Activated CD4-positive, alpha-beta memory T cell treated with anti-CD3 and anti-CD28 coated beads, Interleukin-2, amount 10 ng/mL, durations not matched to agents 7 days and 5 days (primary cell): ENCODE measurements at places on chromosomes 6 and 20. TPM values are rescaled to one million over a fixed set of nuclear protein-coding genes. Genes with fewer than 3 reads are reported as not detected.
A peak's percentile ranks its signal among the peaks of the same experiment; 100 is the strongest.

DNA sequence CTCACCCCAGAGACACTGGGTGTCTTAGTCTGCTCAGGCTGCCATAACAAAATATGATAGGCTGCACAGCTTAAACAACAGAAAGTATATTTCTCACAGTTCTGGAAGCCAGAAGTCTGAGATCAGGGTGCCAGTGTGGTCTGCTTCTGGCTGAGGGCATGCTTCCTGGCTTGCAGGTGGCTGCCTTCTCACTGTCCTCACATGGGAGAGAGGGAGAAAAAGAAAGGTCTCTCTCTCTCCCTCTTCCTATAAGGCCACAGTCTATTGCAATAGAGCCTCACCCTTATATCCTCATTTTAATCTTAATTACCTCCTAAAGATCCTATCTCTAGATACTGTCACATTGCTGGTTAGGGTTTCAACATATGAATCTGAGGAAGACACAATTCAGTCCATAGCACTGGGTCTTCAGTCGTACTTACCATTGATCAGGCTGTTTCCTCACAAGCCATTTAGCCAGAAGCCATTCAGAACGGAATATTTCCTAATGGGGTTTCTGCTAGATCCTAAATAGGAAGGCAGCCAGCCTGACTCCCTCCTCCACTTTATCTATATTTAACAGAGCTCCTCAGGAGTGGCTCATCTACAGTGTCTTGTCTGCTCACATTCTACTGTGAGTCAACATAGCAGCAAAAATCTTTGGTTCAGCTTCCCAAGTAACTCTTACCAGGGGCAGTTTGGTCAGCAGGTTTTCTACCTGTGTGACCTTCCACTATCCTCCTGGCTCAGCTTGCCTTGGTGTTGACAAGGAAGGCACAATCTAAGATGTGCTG is 42.2 kb downstream of the CD164 start:
- no peaks in the 10 kb centered on the region for H3K36me3 ChIP-seq
- H3K4me3 ChIP-seq, result no peak overlapping the region
- H3K27me3 ChIP-seq, result no peaks in the 10 kb centered on the region
- no peaks in the 10 kb centered on the region for H3K4me1 ChIP-seq
- no peak for DNase-seq
- H3K27ac ChIP-seq, result no peak overlapping the region

GRCh38 chr6:99446076-99446475 is 21.0 kb upstream of the PNISR start:
- no peaks in the 10 kb centered on the region for H3K27me3 ChIP-seq
- H3K27ac ChIP-seq, result no peak overlapping the region
- no peaks in the 10 kb centered on the region for H3K4me1 ChIP-seq
- peaks cover 31% of the 10 kb centered on the region for H3K36me3 ChIP-seq
- DNase-seq, result no peak

- peaks cover 16% of the 10 kb centered on the region for H3K27me3 ChIP-seq
- no peak for DNase-seq
- H3K4me3 ChIP-seq, result no peak overlapping the region
Measured at GRCh38 chr6:148406579-148407371, 64.1 kb downstream of the SASH1 start.

- H3K4me1 ChIP-seq, result peaks cover 39% of the 10 kb centered on the region
- peaks cover 7% of the 10 kb centered on the region for H3K36me3 ChIP-seq
- H3K4me3 ChIP-seq, result peak overlapping the region; percentile 73
- no peak overlapping the region for H3K27ac ChIP-seq
- H3K27me3 ChIP-seq, result peaks cover 38% of the 10 kb centered on the region
Measured at GRCh38 chr20:4150070-4150441, 134.7 kb upstream of the RNF24 start.

GRCh38 chr6:169624785-169625184 is 77.0 kb downstream of the WDR27 start:
- no peak overlapping the region for H3K4me3 ChIP-seq
- no peaks in the 10 kb centered on the region for H3K36me3 ChIP-seq
- no peaks in the 10 kb centered on the region for H3K27me3 ChIP-seq
- DNase-seq, result no peak

- no peak overlapping the region for H3K27ac ChIP-seq
- no peak overlapping the region for H3K4me3 ChIP-seq
- DNase-seq, result no peak
- peaks cover 9% of the 10 kb centered on the region for H3K4me1 ChIP-seq
Measured at GRCh38 chr6:36721369-36722140, 23.9 kb downstream of the RAB44 start.

GRCh38 chr6:75504465-75505222 is 11.0 kb upstream of the FILIP1 start:
- H3K36me3 ChIP-seq, result no peaks in the 10 kb centered on the region
- no peak for DNase-seq
- no peaks in the 10 kb centered on the region for H3K4me1 ChIP-seq
- no peak overlapping the region for H3K27ac ChIP-seq

DNA sequence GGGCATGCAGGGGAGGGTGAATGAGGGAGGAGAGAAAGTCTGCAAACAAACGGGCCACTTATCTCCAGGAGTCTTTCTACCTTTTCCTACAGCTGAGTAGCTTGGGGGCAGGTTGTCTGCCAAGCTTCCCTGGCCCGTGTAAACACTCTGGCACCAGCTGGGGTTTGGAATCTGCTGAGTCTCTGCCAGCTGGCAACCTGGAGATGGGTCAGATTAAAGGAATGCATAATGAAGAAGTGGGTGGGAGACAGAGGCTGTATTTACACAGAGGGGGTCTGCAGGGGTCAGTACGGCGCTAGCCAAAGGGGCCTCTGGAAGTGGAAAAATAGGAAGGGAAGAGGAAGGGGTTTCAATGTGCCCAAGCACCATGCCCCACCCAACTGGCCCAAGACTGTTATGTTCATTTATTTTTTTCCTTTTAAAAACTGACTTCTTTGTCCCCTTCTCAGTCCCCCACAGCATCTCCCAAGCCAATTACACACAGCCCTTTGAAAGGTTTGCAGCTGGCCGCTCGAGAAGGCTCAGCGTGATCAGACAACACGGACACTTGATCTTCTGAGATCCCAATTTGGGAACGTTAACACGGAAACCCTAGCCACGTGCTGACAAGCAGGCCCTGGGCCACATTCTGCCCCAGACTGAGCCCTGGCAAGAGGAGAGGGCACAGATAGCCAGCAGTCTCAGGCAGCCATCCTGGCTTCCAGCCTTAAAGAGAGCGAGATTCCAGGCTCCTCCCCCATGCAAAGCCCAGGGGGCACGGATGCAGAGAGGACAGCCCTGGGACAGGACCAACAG is 25.2 kb downstream of the TRAM2 start:
- H3K4me3 ChIP-seq, result no peak overlapping the region
- H3K36me3 ChIP-seq, result no peaks in the 10 kb centered on the region
- no peaks in the 10 kb centered on the region for H3K4me1 ChIP-seq
- no peak overlapping the region for H3K27ac ChIP-seq

DNA sequence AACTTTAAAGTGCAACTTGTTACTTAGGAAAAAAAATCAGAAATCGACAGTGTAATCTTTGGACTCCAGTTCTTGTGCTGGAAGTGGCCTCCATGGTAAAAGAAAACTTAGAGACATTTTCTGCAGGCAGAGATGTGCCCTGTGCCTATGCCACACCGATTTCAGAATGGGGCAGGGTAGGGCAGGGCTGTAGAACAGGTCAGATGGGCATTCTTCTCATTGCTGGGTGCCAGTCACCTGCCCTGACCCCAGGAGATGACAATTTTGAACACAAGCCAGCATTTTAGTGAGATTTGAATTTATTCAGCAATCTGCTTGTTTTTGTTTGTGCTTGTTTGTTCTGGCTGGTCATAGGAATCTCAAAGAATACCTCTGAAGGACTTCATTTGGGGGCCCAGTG is 63.3 kb downstream of the SASH1 start:
- H3K4me1 ChIP-seq, result no peaks in the 10 kb centered on the region
- no peak overlapping the region for H3K27ac ChIP-seq
- DNase-seq, result no peak
- no peak overlapping the region for H3K4me3 ChIP-seq

GRCh38 chr6:6397842-6398241 is 77.4 kb upstream of the F13A1 start:
- no peak overlapping the region for H3K4me3 ChIP-seq
- no peaks in the 10 kb centered on the region for H3K36me3 ChIP-seq
- H3K4me1 ChIP-seq, result no peaks in the 10 kb centered on the region
- no peak overlapping the region for H3K27ac ChIP-seq
- peaks cover 1% of the 10 kb centered on the region for H3K27me3 ChIP-seq
- no peak for DNase-seq

DNA sequence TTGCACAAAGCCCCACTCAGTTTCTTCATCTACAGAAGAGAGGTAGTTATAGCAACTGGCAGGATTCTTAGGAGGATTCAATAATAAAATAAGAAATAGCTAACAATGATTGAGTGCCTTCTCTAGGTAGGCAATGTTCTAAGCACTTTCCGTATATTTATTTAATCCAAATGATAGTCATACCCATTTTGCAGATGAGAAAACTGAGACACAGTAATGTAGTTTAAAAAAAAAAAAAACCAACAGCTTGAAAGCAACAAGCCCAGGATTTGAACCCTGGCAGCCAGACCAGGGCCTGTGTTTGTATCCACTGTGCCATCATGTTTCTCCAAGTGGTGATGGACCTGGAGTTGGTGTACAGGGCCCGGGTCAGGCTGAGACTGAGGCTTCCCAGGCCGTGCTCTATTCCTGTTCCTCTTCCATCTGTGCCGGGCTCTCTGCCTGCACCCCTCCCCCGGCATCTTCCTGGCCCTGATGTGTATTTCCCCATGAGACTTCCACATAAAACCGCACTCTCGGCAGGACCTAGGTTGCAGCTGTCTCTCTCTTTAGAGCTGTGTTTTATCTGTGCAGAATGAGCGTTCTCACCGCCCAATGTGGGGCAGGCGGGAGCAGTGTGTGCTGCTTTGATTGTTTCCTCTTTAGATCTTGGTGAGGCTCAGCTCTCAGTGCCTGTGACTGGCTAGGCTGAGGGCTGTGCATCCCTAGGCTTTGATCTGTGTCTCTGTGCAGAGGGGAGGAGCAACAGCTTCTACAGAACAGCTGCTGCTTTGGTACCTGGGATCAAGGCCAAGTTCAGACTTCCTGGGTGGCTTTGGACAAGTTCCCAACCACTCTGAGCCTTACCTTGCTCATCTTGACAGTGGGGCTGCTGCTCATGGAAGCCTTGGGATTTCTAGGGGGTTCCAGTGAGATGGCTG is 49.5 kb downstream of the TOX2 start:
- no peaks in the 10 kb centered on the region for H3K36me3 ChIP-seq
- DNase-seq, result peak; percentile 26
- H3K27me3 ChIP-seq, result peaks cover 24% of the 10 kb centered on the region
- H3K27ac ChIP-seq, result no peak overlapping the region
- peaks cover 24% of the 10 kb centered on the region for H3K4me1 ChIP-seq
- H3K4me3 ChIP-seq, result no peak overlapping the region

GRCh38 chr6:47654255-47654654 is 44.1 kb upstream of the ADGRF4 start:
- peaks cover 9% of the 10 kb centered on the region for H3K4me1 ChIP-seq
- H3K27me3 ChIP-seq, result peaks cover 5% of the 10 kb centered on the region
- H3K27ac ChIP-seq, result no peak overlapping the region
- no peaks in the 10 kb centered on the region for H3K36me3 ChIP-seq
- H3K4me3 ChIP-seq, result no peak overlapping the region

DNA sequence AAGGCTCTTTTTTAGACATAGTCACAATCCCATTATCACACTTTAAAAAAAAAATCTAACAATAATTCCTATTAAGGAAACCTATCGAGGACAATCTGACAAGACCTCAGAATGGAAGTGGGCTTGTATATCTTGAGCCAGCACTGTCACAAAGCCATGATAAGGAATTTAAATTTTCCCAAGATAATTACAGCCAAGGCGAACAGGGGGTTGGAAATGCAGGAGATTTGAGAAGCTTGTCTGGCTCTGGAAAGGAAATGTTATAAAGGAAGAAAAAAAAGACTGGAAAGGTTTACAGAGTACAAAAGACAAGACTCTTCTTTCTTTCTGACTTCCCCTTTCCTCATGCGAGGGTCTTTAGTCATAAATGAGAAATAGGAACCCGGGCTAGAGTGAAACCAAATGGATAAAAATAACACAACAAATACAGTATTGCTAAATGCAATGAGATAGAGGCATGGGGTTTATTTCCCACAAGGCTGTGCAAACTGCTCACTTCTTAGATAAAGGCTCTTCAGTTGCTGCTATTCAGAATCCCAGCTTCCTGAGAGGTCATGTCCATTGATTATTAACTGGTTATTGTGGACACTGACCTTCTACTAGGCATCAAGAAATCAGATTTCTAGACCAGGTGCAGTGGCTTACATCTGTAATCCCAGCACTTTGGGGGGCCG is 13.4 kb upstream of the GHRH start:
- peaks cover 4% of the 10 kb centered on the region for H3K4me1 ChIP-seq
- no peak overlapping the region for H3K27ac ChIP-seq
- H3K36me3 ChIP-seq, result no peaks in the 10 kb centered on the region
- H3K4me3 ChIP-seq, result no peak overlapping the region

DNA sequence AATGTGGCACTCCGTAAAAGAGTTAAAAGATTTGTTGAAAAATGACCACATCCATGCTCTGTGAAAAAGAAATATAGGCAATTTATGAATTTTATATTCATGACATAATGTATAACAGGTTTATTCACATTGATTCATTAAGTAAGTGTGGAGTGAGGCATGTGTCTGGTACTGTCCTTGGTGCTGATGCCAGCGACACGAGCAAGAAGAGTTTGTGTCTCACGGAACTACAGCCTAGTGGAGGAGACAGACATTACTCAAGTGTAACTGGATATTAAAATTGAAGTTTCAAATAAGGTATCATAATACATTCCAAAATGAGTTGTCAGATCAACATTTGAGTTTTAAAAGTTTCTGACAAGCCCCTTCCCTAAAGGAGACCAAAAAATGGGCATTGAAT is 158.2 kb upstream of the PRND start:
- H3K4me3 ChIP-seq, result no peak overlapping the region
- H3K27me3 ChIP-seq, result peaks cover 24% of the 10 kb centered on the region
- H3K4me1 ChIP-seq, result no peaks in the 10 kb centered on the region
- H3K27ac ChIP-seq, result no peak overlapping the region

- DNase-seq, result no peak
- no peaks in the 10 kb centered on the region for H3K4me1 ChIP-seq
- no peak overlapping the region for H3K27ac ChIP-seq
Measured at GRCh38 chr20:11912013-11912658, 5.6 kb upstream of the BTBD3 start.

DNA sequence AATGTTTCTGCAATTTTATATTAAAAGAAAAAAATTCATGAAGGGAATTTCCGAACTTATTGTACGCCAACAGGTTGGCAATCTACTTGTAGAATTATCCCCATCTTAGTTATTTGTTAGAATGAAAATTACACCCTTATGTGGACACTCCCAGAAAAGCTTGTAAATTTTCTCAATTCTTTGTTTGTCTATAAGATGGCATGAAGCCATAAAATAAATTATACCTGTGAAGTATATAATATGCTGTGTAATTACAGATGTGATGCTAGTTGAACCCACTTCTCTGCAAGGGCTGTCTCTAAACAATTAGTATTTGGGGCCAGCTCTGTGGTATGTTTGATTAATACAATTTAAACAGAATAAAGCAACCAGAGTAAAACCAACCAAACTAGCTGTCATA is 52.1 kb upstream of the DSP start:
- H3K4me1 ChIP-seq, result no peaks in the 10 kb centered on the region
- H3K4me3 ChIP-seq, result no peak overlapping the region
- DNase-seq, result no peak
- peaks cover 11% of the 10 kb centered on the region for H3K27me3 ChIP-seq

MOG gene
- total RNA-seq, result not detected

SNAI1 gene
- 0.38 TPM for total RNA-seq

TMEM244 gene
- total RNA-seq, result 0.43 TPM

SYNGAP1 gene
- 35.3 TPM for total RNA-seq

PAK5 gene
- not detected for total RNA-seq

EYA2 gene
- 0.28 TPM for total RNA-seq

IL17F gene
- 12.6 TPM for total RNA-seq

PRRT1 gene
- total RNA-seq, result 0.13 TPM

ADA gene
- total RNA-seq, result 79.0 TPM

TUBE1 gene
- 28.5 TPM for total RNA-seq
